Activated CD4-positive, alpha-beta T cell treated with anti-CD3 and anti-CD28 coated beads for 24 hours (primary cell): ENCODE measurements at places on chromosomes 1 and 21.

- no peak for DNase-seq
Observed at GRCh38 chr1:182630586-182630985, 26.4 kb upstream of the RGS16 start.

GRCh38 chr21:41582298-41582840 is 74.4 kb upstream of the TMPRSS2 start:
- no peak for DNase-seq

GRCh38 chr21:17334484-17334883 is 178.4 kb upstream of the CXADR start:
- no peak for DNase-seq

GRCh38 chr1:79188337-79188736 is 181.8 kb upstream of the ADGRL4 start:
- DNase-seq, result no peak

DNA sequence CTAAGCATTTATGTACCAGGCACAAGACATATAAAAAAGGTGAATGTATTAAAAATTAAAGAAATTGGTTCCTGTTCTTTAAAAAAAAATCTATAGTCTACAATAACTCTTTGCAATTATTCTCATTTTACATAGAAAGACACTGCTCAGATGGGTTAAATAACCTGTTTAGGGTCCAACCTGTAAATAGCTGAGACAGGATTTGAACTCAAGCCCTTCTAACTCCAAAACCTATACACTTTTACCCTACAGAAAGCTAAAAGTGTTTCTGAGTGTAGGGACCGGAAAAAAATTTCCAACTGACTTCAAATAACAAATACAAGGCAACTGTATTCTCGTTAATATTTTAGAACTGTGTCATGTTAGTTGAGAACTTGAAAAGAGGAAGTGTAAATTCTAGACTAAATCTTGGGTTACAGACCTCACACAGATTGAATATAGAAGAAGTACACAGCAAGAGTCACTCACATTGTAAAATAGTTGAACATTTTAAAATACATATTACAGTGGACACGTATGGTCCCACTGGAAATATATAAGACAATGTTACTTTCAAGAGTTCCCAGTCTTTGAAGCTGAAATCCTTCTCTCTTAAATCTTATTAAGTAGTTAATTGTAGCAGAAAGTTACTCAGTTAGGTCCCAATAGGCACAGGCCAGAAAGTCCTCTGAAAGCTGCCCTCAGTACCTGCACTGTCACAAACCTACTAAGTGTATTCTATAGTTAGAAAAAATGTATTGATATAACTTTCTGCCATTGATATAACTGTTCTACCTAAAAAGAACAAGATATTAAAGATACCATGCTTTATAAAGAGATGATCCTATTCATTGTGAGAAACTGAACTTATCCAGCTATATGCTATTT is 7.3 kb downstream of the EDEM3 start:
- no peak for DNase-seq

GRCh38 chr1:52056937-52057231 is 789 bp downstream of the BTF3L4 start:
- DNase-seq, result no peak

DNA sequence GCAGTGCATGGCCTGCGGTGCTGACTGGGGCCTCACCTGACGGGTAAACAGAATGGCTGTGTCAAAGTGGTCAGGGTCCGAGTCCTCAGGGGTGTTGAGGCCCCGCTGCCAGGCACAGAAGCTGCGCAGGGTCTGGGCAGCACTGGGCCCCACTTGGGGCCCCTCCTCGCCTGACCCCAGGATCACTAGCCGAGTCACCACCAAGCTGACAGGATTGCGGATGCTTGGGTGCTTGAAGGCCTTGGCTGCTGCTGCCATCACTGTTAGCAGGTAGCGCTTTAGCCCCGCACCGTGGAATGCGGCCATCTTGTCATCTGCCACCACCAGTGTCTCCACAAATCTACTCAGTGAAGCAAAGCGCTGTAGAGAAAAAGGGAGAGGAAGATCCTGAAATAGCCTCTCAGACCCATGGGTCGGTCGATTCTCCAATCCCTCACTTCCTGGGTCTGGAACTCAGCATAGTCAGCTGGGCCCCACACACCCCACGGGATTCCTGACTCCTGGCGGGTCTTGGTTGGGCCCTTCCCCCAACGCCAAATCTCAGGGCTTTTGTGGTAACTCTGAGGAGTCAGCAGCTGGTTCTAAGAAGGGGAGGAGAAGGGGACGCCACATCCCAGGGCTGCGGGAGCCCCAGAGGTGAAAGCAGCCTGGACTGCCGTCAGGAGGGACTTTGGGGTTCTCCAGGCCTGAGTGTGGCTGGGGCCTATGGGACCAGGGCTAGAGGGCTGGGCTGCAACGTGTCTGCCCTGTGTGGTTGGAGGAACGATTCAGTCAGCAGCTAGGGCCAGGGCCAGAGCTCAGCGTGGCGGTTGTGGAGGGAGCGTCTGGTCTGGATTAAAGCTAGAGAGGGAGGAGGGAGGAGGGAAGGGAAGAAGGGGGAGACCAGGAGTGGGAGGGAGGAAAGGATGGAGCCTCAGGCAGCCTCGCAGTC is 2.1 kb downstream of the ADAMTS4 start:
- no peak for DNase-seq

DNA sequence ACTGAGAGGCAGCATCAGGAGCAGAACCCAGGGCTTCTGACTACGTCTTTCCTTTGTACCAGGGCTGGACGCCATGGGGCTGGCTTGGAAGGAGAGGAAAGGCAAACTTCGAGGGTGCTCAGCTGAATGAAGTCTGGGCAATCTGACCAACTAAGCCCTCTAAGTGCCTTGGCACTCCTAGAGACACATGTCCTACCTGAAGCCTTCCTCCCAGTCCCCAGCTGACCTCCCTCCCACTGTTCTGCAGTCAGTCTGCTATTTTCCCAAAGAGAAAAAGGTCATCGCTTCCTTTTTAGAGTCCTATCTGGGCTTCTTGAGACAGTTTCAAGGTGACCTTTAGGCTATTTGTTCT is 5.2 kb downstream of the SLC9A1 start:
- DNase-seq, result no peak

DNA sequence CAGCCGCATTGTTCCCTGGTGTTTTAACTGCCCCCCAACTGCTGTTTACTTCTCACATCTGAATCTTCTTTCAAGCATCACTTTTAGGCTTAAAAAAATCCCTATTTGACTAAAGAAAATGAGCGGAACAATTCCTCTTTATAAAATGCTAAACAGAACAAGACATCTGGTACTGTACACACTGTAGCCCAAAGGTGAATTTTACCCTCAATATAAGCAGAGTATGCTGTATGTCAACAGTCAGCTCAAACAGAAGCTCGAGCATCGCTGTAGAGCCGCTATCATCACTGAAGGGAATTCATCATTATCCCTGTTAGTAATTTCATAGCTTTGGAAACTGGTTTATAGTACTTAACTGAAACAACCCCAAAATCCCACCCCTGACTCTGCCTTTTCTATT is 85.3 kb downstream of the LRRC8D start:
- no peak for DNase-seq

GRCh38 chr21:24223624-24224023 is 1383.7 kb downstream of the MRPL39 start:
- DNase-seq, result no peak

- DNase-seq, result no peak
Observed at GRCh38 chr1:185318431-185319138, 1.5 kb upstream of the IVNS1ABP start.

- no peak for DNase-seq
Observed at GRCh38 chr21:43893536-43894205, 28.6 kb downstream of the AGPAT3 start.
